NCI-H1417 (cell line): ENCODE measurements at places on chromosomes 13 and 19.

DNA sequence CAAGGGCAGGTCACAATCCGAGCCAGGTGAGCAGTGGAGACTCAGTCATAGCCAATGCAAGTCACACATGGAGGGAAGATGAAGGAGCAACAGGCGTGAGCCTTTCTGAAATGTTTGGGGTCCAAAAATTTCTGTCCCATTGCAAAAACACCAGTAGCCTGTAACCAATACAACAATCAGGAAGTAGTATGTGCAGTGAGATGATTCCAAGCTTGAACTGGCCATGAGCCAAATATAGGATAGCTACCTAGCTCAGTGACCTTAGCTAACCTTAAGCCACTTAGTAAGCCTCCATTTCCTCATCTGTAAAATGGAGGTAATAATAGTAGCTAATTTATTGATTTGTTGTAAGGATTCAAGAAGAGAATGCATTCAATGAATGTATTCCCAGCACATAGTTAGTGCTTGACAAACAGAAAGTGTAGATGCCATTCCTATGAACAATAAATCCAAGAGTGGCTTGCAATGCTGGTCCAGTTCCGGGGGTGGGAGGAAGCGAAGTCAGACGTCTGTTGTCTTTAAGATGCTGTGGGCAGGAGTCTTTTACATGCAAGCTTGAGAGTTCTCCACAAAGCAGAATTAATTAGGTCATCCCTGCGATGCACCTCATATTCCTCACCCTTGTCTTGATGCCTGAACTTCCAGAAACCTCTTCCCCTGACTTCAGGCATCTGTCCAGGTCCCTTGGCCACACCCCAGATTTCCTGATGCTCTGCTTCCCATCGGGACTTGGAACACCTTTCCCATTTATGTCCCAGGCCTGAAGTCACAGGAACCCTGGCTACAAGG lies 195.7 kb upstream of the UBL3 start:
- DNase-seq: no peak

GRCh38 chr19:43526884-43527859 lies at the start of gene ETHE1:
TSS of gene ETHE1 (minus strand) at chr19:43527201. CDS start at chr19:43527177, 24 bp downstream.
- DNase-seq: peak; percentile 75

- no peak for DNase-seq
Observed at GRCh38 chr19:7226739-7227138, 67.5 kb downstream of the INSR start.

DNA sequence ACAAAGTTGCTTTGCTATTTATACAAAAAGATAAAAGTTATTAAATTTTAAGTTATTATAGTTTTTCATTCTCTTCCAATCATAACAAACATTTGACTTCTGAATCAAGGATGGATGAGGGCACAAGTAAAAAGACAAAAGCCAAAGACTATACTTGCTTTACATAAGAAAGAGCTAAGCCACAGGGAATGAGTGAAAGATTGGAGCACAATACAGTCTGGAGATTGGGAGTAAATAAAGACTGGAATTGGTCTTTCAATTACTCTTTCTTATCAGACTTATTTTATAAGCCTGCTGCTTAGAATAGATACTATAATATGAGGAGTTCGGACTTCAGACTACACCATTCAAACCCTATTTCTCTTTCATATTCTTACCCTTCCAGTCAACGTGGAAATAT lies 1874.1 kb upstream of the PRR20A start:
- no peak for DNase-seq

- no peak for DNase-seq
Observed at GRCh38 chr13:27263438-27263837, 7.2 kb upstream of the RASL11A start.

DNA sequence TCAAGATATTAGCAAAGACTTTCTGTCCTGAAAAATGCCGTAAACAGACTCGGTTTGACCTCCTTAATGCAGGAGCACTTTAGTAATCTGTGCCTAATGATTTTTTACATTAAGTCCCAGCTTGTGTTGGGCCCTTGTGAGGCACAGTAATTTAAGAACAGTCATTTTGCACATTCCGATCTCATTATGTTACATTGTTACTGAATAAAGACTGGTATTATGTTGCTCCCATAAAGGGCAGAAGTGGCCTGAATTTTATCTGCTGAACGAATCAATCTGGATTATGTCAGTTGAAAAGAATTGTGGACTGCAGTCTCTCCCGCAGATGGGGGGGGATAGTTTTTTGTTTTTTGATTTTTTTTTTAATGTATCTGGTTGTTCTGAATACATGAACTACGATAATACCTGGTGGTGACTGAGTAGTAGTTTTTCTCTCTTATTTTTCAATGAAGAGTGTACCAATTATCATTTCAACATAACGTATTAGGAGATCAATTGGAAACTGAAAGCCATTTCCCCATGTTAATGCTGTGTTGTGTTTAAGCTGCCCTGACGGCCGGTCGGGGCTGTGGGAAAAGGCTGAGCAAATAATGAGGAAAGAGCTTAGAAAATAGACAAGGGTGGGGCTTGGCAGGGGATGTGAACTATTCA lies 290.2 kb downstream of the ZNF536 start:
- DNase-seq: no peak

DNA sequence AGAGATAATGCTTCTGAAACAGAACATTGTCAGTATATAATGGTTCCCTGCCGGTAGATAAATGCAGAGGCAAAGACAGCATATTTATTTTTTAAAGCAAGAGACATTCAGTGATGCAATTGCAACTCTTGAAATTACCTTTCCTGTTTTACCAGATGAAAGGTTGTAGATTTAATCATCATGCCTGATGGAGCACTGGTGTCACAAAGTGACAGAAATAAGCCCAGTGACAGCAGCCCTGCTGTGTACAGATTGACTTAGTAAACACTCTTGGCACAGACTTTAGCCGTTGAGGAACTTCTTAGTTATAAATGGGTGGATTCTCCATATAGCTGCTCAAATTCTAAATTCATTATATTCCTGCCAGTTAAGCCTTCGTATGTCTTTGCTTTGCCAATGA lies 172.5 kb downstream of the ITGBL1 start:
- no peak for DNase-seq

GRCh38 chr19:19594381-19594780 lies 24.1 kb downstream of the PBX4 start:
- DNase-seq: no peak

DNA sequence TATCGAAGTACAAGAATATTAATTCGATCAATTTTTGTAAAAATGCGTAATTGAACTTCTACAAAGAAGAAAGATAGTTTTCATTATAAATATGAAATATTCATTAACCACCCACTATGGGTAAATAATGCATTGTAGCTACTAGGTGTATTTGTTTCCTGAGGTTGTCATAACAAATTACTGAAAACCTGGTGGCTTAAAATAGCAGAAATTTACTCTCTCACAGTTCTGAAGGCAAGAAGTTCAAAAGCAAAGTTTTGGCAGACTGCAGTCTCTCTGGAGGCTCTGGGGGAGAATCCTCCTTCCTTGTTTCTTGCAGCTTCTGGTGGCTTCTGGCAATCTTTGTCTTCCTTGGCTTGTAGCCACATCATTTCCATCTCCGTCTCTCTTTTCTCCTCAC lies 99.2 kb upstream of the MIR17HG start:
- DNase-seq: no peak

- no peak for DNase-seq
Observed at GRCh38 chr13:20679879-20680278, 23.6 kb upstream of the IL17D start.

DNA sequence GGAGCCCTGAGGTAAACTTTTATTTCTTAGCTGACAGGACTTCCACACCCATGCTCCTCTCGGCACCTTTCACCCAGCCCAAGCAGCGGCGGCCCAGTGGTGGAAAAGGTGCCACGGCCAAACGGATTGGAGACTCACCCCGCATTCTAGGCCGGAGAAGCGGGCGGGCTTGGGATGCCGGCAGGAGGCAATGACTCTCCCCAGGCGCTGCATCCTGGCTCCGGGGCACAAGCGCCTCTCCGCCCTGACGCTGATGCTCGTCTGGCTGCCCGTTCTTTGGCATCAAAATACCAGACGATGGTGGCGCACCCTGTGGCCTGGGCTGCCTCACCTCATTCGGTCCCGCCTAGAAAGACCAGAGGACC lies 6.7 kb upstream of the ZNF606 start:
- DNase-seq: no peak

GRCh38 chr13:45951724-45952123 lies 100.2 kb upstream of the SIAH3 start:
- no peak for DNase-seq

GRCh38 chr19:18491995-18492953 lies 29.6 kb downstream of the ELL start:
- DNase-seq: no peak

DNA sequence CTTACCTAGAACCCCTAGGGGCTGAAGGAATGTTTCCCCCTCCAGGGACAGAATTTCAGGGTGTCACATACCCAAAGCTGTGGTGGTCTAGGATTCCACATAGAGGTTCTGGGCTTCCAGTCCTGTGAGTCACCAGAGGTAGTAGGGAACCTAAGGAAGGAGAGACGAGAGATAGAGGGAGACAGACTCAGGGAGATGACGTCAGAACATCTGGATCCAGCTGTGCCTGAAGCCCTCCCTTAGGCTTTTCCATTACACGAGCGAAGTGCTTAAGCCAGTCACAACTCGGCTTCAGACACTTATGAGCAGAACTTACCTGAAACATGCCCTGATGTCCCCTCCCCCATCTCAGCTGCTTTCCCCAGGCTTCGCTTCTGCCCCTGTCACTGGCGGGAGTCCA lies 11.8 kb upstream of the SELENOW start:
- DNase-seq: no peak

- DNase-seq: no peak
Observed at GRCh38 chr19:49020342-49020741, 3.5 kb upstream of the LHB start.

DNA sequence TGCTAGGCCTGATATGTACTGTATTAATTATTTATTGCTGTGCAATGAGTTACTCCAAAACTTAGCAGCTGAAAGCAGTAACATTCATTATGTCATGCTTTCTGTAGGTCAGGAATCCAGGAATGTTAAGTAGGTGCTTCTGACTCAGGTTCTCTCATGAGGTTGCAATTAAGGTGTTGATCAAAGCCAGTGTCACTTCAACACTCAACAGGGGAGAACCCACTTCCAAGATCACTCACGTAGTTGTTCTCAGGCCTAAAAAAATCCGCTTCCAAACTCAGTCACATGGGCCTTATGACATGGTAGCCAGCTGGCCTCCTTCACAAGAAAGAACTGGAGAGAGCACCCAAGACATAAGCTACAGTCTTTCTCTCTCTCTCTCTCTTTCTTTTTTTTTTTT lies 211.1 kb upstream of the NBEA start:
- no peak for DNase-seq

GRCh38 chr19:1810439-1811160 lies 1.5 kb downstream of the ATP8B3 start:
- DNase-seq: no peak

DNA sequence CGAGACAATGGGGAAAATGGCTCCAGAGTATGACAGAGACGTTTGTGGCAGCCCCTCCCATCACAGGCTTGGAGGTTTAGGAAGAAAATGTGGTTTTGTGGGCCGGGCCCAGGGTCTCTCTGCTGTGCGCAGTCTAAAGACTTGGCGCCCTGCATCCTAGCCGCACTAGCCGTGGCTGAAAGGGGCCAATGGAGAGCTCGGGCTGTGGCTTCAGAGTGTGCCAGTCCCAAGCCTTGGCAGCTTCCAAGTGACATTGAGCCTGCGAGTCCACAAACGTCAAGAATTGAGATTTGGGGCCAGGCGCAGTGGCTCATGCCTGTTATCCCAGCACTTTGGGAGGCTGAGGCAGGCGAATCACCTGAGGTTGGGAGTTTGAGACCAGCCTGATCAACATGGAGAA lies 513.1 kb downstream of the PCDH17 start:
- no peak for DNase-seq

GRCh38 chr13:27770809-27771208 lies 21.5 kb upstream of the GSX1 start:
- DNase-seq: peak; percentile 18

DNA sequence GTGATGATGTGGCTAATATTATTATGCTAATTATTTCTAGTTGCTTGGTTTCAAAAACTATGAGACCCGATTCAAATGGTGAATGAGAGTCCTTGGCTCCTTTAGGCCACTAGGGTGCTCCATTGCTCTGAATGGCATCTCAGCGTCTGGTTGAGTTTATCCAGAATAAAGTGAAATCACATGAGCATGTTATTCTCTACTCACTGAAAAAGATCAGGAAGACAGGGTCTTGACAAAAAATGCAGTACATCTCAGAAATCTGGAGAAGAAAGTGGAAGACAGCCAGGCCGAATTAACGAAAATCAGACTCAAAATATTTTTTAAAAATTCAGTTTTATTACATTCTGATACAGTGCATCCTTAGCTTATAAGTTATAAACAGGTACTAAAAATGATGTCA lies 516.2 kb downstream of the MYO16 start:
- peak; percentile 55 for DNase-seq

DNA sequence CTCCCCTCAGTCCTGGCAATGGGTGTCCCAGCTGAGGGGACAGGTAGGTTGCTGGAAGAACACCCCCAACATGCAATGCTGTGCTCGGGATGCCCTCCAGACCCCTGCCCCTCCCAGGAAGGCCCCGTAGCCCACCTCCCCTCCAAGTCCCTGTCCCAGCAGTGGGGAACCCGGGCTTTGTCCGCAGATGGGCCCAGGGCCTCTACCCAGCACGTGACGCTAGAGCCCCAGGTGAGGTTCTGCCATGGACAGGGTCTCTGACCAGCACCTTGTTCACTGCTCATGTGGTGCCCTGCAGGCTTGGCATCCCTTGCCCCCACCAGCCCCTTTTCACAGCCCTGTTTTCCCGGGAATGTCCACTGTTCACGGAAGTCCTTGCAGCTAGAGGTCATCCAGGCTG lies 220.0 kb upstream of the SGCG start:
- DNase-seq: no peak

- no peak for DNase-seq
Observed at GRCh38 chr19:2259336-2259735, 3.1 kb upstream of the JSRP1 start.

DNA sequence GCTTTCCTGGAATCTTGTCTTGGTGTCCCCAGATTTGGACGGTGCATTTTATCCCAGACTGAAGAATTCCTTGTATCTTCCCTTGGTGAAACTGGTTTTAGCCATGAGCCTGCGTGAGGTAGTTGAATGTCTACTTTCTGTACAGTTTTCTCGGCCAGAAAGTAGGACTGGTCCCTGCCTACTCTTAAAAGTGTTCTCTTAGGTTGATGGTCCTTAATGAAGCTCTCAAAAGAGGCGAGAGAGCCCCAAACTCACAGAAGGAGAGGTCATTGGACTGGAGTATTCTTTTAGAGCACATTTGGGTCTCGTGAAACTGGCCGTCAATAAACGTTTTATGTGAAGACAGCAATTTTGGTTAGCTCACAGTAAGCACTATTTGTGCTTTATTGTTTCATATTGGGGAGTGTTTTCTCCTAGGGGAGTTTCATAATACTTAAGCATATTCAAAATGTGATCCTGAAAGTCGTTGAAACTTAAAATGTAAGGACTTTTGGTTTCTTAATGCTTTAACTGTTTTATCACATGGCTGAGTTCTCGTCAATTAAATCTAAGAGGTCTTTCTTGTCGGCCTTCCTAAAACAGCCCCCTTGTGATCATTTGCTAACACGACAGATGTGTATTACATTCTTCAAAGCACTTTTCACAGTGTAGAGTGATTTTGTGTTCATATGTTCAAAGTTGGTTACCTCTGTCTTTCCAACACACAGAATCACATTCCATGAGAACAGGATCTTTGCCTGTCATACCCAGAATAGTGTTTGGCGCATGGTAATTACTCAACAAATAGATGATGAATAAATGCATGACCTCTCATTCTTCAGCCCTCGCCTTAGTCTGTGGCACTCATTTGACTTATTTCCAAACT lies 889 bp downstream of the GTF2F2 start:
- DNase-seq: peak; percentile 39

- DNase-seq: peak; percentile 65
Observed at GRCh38 chr19:1860042-1860775, 3.2 kb downstream of the KLF16 start.
